ENCODE measurements at places on chromosomes 11 and 22.

DNA sequence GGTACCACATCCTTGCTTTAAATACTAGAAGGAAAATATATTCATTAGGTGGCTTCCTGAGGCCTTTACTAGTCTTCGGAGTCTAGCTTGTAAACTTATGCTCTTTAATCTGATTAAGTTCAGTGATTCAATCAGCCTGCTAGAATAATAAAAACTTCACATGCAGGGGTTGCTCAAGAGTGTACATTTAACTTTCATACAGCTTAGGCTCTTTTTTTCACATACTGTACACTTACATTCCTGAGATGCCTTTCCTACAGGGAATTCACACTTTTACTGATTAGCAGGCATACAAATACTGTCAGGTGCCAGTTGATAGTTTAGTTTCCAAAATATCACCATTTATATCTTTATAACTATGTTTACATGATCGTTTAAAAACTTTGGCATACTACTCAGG is 3.2 kb upstream of the ANO5 start:
- no peak for DNase-seq

DNA sequence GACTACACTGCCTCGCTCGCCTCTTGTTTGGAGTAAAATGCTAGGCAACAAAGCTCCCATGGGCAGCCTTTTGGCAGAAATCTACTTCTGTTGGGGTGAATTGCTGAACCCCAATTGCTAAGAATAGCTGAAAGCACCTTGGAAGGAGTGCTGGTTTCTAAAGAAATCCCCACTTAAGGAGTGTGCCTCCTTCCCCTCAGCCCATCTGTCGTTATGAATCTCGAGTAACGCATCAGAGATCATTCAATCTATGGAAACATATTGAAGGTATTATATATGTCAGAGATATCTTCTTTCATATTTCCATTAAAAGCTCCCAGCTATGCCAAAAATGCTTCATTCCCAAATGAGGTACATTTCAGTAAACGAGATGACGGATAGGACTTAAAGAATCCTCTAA is 229.6 kb upstream of the BLID start:
- no peak for DNase-seq

GRCh38 chr11:133082453-133082781 is 449.9 kb downstream of the OPCML start:
- no peak for DNase-seq

DNA sequence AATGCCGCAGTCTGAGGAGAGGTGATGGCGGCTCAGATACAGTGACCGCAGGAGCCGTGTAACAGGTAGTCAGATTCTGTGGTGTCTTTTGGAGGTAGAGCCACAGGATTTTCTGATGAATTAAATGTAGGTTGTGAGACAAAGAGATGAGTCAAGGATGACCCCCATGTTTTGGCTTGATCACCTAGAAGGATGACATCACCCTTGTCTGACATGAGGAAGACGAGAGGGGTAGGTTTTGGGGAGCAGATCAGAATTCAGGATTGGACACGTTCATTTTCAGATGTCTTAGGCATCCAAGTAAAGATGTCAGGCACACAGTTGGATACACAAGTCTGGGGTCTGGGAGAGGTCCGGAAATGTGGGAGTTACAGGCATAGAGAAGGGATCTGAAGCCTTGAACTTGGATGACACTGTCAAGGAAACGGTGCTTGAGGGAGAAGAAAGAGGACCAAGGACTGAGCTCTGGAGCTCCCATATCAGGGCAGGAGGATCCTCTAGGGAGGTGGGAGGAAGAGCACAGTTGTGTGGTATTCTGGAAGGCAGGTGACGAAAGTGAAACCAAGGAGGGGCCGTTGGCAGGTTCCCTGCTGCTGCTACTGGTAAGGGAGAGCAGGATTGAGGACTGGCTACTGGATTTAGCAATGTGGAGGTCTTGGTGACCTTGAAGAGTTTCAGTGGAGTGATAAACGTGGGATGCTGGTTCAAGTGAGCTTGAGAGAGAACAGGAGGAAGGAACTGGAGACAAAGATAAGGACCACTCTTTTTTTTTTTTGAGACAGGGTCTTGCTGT is 12.6 kb upstream of the GDPD5 start:
- DNase-seq: no peak
